Iris pigment epithelial cell (primary cell): ENCODE measurements at places on chromosomes 11 and 22.
A peak's percentile ranks its signal among the peaks of the same experiment; 100 is the strongest.

GRCh38 chr22:30535182-30535581, 11.4 kb downstream of the SEC14L6 start:
- no peak for DNase-seq

GRCh38 chr11:29914203-29914930, 102.5 kb downstream of the KCNA4 start:
- peak; percentile 22 for DNase-seq

DNA sequence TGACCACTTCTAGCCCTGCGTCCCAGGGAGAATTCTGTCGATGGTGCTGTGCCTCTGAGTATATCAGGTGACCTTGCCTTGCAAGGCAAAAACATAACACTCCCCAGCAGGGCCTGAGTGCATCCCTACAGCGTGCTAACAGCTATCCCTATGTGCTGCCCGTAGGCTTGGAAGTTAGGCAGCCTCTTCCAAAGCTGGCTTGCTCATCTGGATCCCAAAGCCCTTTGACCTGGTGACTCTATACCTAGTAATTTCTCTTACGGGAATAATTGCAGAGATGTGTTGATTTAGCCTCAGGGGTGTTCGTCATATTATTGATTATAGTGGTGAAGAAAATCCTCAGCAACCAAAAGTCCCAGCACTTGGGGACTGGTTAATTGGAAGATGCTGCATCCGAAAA, 32.6 kb upstream of the CRYBB3 start:
- DNase-seq: no peak

GRCh38 chr11:112343368-112344039, 82.8 kb upstream of the PLET1 start:
- peak; percentile 67 for DNase-seq

GRCh38 chr11:79264284-79264683, 176.5 kb downstream of the TENM4 start:
- DNase-seq: peak; percentile 25

DNA sequence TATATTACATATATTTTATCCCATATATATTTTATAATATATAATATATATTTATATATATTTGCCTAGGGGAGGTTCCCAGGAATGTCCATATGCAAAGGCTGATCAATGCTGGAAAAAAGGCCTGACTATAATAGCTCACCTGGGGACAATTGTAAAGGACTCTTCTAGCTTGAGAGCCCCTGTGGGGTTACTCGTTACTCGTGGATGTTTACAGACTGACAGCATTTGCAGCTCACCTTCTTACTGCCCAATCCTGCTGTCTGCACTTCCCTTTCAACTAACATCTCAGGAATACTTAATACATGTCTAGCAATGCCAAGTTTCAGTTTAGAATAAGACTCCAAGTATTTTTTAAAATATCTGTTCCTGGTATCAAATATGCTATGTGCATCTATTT, 1365.4 kb upstream of the RAG2 start:
- no peak for DNase-seq

- no peak for DNase-seq
Observed at GRCh38 chr22:23779731-23780130, 7.0 kb upstream of the SMARCB1 start.

GRCh38 chr11:33689085-33689484, 11.5 kb downstream of the C11orf91 start:
- no peak for DNase-seq

DNA sequence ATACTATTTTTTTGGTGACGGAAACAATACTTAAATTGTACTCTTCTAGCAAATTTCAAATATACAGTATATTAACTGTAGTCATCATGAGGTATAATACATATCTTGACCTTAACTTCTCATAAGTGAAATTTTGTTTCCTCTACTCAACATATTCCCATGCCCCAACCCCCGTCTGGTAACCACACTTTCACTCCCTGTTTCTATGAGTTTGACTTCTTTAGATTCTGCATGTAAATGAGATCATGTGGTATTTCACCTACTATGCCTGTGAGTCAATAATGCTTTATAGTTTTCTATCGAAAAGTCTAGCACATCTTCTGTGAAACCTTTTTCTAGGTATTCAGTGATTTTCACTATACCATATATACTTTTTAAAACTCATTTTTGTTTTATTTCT, 663.2 kb downstream of the CNTN5 start:
- DNase-seq: no peak

- no peak for DNase-seq
Observed at GRCh38 chr11:1792461-1792860, 28.7 kb upstream of the CTSD start.

GRCh38 chr22:50326956-50327710, at the start of gene DENND6B:
Gene DENND6B (minus strand): TSS chr22:50327012. CDS start chr22:50326988, 24 bp downstream.
- peak; percentile 74 for DNase-seq

GRCh38 chr11:70033711-70034070, 44.4 kb upstream of the ANO1 start:
- DNase-seq: no peak

DNA sequence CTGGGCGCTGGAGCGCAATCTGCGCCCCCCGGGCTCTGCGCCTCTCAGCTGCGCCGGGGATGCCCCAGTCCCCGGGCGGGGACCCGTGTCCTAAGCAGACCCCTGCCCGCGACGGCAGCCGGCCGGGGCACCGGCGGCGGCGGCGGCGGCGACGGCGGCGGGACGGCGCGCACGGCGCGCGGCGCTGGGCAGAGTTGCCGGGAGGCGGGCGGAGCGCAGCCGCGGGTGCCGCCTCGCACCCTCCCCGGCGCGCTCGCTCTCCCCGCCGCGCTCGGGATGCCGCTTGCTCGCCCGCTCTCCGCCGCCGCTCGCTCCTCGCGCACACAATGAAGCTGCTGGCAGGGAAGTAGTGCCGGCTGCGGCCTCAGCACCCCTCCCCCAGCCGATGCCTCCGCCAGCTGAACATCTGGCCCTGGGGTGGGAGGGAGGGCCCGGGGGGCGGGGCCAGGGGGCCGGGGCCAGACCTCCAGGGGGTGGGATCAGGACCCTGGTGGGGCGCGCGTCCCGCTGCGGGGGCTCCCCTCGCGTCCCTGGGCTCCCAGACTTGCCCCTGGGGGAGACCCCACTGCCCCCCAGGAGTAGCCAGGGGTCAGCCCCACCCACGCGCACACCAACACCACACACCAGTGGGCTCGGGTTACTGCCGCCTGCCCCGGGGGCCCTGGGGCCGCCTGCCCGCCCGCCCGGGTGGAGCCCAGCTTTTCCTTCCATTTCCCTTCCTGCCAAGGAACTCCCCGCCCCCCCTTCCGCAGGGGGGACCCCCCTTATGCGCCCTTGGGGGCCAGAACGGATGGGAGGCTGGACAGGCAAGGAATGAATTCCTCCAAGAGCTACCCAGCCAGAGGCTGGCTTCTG, at the start of gene RCOR2:
TSS of gene RCOR2 (minus strand) at position 328 of the 855 bp plus-strand sequence. CDS start 708 bp downstream, outside the sequence.
- peak; percentile 71 for DNase-seq

- DNase-seq: peak; percentile 26
Observed at GRCh38 chr11:75667831-75668450, 897 bp downstream of the MAP6 start.

DNA sequence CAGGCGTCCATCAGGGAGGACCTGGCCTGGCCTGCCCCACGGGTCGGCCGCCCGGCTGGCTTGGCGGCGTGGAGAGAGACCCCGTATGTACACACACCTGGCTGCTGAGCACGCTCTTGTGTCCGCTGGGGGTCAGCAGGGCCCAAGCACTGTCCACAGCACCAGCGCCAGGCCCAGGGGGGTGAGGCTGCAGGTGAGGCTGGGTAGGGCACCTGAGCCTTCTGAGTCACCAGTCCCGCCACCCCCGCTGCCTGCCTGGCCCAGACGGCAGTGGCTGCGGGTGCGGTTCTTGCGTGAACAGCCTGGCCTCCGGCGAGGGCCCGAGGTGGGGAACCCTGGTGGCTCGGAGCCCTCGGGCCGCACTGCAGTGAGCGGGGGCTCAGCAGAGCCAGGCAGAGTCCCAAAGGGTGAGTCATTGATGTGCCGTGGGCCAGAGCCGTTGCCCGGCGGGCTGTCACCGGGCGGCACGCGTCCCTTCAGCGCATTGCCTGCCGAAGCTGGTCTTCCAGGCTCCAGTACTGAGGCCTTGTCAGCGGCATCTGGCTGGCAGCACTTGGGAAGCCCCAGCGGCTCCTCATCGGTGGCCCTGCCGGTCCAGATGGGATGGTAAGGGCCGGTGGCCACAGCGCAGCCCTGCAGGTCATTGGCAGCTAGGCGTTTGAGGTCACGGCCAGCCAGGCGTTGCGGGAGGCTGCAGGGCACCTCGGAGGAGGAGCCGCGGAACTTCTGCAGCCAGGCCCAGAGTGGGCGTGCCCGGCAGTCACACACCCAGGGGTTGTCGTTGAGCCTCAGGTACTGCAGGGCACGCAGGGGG, 26.3 kb downstream of the RTN4R start:
- DNase-seq: no peak

DNA sequence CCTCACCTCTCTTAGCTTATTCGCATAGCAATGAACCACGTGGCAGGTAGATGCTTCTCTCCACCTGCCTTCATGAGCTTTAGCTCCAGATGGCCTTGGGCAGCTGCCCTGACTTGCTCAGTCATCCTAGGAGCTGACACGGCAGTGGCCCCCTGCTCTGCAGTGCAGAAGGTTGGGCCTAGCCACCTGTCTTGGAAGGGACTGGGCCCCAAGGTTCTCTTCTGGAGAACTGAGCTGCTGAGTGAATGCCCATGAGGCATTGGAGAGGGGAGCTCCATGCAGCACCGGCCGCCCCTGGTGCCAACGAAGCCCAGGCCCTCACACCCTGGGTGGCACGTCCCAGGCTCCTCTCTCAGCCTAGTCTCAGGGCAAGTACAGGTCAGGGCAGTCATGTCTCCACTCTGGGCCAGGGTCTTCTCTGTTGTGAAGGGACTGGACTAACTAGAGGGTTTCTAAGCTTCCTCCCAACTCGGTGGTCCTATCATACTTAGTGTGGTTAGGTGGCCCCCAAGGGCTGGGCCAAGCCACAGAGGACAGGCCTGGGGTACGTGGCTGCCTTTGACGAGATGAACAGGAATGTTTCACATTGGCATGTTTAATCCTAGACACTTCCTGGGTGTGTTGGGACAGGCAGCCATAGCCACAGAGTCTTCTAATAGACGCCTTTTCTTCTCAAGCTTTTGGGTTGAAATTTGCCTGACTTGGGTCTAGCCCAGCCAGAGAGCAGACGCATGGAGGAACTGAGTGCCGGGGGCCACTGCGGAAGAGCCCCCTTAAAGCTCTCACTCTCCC, 47.9 kb downstream of the ALX4 start:
- DNase-seq: no peak

DNA sequence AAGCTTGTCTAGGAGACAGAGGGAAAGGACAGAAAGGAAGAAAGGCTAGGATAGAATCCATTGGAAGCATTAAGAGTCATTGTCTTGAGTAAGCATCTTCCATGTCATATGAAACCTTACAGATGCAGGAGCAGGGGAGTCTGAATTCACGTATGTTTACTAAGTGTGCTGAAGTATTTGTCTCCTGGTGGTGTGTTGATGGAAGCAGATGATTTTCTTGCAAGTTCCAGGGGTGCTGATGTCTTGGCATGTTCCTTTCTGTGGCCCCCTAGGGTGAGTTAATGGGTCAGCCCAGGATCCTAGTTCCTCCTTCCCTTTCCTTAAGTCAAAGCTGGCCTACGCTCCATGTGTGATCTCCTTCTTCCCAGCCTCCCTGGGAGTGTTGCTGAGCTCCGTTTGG, 110.2 kb downstream of the TEAD1 start:
- DNase-seq: peak; percentile 55

- DNase-seq: no peak
Observed at GRCh38 chr11:122763108-122763507, 75.2 kb upstream of the CRTAM start.

- DNase-seq: no peak
Observed at GRCh38 chr11:36602135-36602534, 4.1 kb upstream of the RAG2 start.

GRCh38 chr22:21898354-21898896, 31.0 kb upstream of the MAPK1 start:
- DNase-seq: no peak

- DNase-seq: no peak
Observed at GRCh38 chr22:22450343-22450839, 58.2 kb downstream of the ZNF280B start.

GRCh38 chr11:133956650-133957633, at the start of gene IGSF9B:
Gene IGSF9B (minus strand): TSS chr11:133956968. CDS start chr11:133956754, 214 bp downstream.
- peak; percentile 63 for DNase-seq

- DNase-seq: no peak
Observed at GRCh38 chr11:131910178-131910522, 539.7 kb downstream of the NTM start.

DNA sequence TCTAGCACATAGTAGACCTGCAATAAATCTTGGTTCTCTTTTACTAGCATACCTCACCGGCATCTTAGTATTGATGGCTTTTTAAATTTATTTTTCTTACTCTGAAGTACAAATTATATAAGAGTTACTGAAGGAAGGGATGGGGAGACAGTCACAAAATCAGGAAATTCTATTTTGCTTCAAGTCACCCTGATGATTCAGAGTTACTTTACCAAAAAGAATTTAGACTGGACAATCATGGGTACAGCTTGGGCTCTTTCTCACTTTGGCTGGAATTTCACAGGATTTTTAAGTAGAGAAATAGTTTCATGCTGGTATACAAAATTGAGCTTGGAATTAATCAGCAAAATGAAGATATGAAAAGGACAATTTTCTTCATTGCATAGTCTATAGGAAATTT, 919.2 kb downstream of the METTL15 start:
- DNase-seq: no peak

- no peak for DNase-seq
Observed at GRCh38 chr11:1878137-1879031, 13.3 kb downstream of the PRR33 start.

DNA sequence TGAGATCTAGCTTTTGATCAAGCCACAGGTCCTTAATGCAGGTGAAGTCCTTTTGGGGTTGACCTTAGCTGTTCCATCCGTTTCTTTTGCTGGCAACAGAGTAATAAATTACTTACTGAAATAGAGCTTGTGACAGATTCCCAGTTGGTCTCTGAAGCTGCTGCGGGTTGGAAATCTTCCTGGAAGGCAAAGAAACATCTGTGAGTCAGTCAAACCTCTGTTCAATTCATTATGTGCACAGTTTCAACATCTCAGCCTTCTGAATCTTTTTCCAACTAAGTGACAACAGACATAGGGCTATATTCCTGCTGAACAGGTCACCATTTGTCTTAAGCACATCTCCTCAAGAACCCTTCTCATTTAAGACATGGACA, 88.9 kb upstream of the DDI1 start:
- DNase-seq: peak; percentile 66

DNA sequence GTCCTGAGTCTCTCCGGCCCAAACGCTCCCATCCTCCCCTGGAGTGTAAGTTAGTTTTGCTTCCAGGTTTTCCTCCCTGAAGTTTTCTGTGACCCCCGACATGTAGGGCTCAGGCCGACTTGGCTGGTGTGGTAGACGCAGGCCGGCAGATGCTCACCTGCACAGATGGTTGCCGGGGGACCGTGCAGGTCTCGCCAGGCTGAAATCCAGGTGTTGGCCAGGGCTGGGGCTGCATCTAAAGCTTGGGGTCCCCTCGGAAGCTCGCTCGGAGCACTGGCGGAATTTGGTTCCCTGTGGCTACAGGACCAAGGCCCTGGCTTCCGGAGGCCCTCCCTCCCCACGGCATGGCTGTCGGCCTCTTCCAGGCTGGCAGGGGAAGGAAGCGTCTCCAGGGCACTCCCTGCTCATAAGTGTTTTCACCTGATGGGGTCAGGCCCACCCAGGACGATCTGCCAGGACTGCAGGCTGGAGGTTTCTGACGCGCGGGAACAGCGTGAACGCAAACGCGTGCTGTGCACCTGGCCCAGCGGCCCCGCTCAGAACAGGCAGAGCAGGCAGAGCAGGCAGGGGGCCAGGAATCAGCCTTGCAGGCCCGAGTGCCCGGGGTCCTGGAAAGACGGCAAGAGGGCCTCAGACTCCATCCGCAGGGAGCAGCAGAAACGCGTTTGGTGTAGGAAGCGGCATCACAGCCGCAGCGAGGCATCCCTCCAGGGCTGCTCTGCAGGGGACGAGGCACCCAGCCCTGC, 258.2 kb downstream of the BRD1 start:
- no peak for DNase-seq
